ENCODE measurements at places on chromosomes 7 and 10.

GRCh38 chr10:36606234-36606839, 519.1 kb upstream of the ANKRD30A start:
- no peak for DNase-seq

GRCh38 chr7:156764016-156764669, 123.6 kb downstream of the RNF32 start:
- peak; percentile 77 for DNase-seq

DNA sequence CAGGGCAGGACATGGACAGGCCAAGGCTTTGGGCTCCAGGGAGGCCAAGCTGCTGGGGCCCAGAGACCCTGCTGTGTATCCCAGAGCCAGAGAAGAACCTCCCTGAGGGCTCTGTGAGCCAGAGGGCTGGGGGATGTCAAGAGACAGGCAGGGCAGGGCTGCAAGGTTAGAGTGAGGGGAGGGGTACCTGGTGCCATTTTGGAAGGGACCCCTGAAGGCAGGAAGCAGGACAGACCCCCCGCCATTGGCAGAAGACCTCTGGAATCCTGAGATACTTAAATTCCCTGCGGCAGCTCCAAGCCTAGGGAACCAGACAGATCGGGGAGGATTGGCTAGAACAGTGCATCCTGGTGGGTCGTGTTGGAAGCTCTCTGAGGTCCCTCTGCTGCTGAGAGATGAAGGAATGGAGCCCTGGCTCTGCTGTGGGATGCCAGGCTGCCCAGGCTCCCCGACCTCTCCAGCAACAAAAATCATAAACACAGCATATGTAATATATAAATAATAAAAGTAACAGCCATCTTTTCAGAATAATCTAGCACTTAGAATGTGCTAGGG, 75.0 kb downstream of the LHPP start:
- no peak for DNase-seq

DNA sequence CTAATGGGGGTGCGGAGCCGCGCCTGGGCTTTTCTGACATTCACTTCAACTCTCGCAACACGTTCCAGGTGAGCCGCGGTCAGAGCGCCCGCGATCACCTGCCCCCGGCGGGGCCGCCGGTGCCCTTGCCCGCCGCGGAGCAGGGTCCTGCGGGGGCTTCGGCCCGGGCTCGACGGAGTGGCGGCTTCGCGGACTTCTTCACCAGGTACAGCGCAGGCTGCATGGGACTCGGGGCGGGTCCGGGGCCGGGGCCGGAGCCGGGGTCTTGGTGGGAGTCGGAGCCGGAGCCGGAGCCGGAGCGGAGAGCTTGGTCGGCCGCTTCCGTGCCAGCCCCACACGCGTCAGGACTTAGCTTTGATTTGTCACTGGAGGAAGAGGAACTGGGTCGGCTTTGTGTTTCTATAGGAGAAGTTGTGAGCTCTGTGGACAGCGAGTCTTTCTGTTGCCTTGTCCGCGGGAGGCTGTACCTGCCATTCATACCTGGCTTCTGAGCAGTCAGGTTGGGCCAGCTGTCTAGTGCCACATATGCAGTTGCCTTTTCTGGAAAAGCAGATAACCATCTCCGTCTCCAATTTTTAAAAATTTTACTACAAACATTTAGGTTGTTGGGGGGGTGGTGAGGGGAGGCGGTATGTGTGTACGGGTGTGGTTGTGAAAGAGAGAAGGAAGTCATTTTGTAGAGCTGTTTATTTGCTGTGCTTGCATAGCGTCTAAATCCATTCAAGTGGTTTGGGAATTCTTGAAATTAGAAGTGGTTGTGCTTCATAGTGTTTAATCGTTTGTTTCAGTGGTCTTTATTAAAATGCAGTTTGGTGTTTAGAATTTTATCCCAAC, 1.3 kb downstream of the TBC1D12 start:
- DNase-seq: peak; percentile 83

GRCh38 chr7:14013898-14014297, 24.4 kb upstream of the ETV1 start:
- DNase-seq: no peak

DNA sequence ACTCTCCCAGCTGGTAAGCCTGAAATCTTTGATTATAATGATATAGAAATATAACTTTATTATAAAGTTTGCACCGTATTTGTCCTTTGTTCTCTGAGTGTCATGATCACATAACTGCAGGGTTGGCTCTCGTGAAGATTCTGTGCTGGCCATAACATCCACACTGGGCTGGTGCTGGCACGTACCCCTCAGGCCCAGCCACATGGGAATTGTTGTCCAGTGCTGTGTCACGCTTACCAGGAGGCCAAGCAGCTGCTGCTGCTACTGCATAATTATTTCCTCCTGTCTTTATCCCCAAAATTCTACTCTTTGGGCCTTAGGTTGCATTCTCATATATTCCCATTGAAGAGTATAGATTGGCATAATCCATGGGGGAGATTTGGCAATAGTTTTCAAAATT, 20.8 kb upstream of the UCN3 start:
- DNase-seq: no peak

Data from eye (tissue), 1 donor.